ENCODE measurements at places on chromosomes 16 and 17.

- DNase-seq, result no peak
These were observed 17.0 kb downstream of the DUSP14 start for GRCh38 chr17:37506678-37507077.

DNA sequence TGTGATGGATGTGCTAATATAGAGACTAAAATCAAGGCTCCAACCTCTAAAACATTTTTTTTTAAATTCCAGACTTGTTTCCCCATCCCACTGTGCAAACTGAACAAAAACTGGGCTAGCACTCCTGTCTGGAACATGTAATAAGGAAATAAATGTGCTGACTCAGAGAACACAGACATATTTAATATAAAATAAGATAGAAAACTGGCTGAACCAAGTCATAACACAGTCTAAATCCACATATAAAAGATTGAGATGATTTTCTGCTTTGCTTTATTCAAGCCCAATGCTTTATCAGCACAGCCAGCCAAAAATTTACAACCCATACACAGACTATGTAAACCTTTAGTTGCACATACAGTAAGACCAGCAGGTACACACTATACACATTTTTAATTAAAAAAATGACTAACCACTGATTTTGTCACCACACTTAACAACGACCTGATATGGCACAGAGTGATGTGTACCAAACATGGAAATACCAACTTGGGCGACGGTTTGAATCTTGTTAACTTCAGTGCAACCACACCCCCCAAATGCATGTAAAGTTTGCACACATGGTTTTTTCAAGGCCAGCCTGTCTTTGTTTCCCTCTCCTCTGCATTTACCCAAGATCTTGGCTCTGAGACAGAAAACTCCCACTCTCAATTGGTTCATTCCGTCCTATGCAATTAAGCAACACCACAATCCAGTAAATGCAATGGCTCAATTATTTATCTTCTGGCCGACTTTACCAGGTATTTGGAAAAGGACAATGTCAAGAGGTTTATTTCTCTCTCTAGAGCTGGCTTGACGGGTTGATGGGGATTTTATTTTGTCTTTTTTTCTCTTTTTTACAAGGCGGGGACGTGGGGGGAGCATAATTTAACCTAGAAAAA, 1.2 kb downstream of the STAT3 start:
- DNase-seq, result no peak

GRCh38 chr16:14248791-14249190, 177.7 kb downstream of the MRTFB start:
- no peak for DNase-seq

GRCh38 chr17:70420861-70421445, 251.6 kb downstream of the KCNJ2 start:
- DNase-seq, result no peak

- no peak for DNase-seq
These were observed 16.4 kb downstream of the KCNG4 start for GRCh38 chr16:84223456-84223855.

- peak; percentile 78 for DNase-seq
These were observed 16.2 kb downstream of the SOCS3 start for GRCh38 chr17:78343543-78344201.

DNA sequence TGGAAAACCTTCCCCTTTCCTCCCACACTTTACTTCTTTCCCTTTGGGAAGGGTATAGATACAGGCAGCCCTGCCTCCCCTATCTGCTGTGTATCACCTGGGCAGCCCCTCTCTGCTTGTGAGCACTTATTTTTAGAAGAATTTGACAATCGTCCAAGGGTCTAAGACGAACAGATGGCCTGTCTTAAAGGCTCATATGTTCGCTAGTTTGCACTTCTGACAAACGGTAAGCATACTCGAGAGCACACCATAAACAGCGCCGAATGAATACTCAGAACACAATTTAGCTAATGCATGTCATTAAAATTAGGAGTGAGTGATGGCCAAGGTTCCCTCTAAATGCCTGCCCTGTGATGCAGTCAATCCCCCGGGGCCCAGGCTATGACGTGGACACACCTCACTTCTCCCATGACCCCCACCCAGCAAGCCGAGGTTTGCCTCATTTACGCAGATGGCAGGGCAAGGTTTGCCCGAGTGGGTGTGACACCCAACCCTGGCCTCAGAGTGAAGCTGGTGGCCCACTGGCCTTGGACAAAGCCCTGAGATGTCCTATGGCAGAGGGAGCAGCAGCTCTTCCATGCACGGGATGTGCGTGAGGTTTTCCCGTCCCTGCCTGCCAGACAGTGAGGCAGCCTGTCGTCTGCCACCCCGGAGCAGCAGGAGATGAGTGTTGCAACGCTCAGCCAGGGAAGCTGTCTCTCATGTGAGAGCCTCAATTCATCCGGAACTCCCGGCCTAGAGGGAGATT, 125.2 kb downstream of the C16orf78 start:
- no peak for DNase-seq

Data from activated T-cell treated with anti-CD3 and anti-CD28 coated beads, Interleukin-2, amount 50 U/mL, for 24 hours (primary cell).